HTR-8/SVneo (cell line): ENCODE measurements at places on chromosomes 12 and 14.
A peak's percentile ranks its signal among the peaks of the same experiment; 100 is the strongest.

GRCh38 chr12:53299101-53299453, 418 bp upstream of the MYG1 start:
- DNase-seq: peak; percentile 48

- DNase-seq: no peak
Measured at GRCh38 chr14:90490720-90491050, 93.9 kb downstream of the CALM1 start.

DNA sequence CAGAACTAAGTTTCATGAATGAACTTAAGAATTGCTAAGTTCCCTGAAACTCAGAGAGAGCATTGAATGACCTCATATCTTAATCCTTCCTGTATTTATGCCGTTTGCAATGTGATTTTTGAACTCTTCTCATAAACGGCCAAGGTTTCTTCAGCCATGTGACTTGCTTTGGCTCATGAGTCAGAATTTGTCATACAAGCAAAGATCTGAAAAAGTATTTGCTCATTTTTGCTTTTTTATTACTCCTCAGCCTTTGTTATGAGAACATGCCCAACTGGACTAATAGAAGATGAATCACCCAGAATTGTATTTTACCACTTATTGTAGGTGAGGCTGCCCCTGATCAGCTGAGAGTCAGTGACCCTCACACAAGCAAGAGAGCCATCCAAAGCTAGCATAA, 693.8 kb downstream of the BCL11B start:
- DNase-seq: no peak

DNA sequence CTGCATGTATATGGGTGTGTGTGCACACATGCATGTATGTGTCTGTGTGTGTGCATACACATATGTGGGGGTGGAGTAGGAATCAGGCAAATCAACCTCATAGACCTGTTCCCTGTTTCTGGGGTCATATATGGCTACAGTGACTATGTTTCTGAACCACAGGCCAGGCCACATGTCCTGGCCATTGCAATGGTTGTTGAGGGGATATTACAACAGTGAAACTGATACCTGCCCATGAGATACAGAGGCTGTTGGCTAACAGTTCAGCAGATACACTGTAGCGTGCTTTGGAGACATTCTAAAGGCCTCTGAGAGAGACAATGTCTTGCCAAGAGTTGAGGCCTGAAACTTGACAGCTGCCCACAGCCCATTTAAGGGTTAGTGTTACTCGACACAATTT, 47.3 kb upstream of the FOS start:
- DNase-seq: no peak

DNA sequence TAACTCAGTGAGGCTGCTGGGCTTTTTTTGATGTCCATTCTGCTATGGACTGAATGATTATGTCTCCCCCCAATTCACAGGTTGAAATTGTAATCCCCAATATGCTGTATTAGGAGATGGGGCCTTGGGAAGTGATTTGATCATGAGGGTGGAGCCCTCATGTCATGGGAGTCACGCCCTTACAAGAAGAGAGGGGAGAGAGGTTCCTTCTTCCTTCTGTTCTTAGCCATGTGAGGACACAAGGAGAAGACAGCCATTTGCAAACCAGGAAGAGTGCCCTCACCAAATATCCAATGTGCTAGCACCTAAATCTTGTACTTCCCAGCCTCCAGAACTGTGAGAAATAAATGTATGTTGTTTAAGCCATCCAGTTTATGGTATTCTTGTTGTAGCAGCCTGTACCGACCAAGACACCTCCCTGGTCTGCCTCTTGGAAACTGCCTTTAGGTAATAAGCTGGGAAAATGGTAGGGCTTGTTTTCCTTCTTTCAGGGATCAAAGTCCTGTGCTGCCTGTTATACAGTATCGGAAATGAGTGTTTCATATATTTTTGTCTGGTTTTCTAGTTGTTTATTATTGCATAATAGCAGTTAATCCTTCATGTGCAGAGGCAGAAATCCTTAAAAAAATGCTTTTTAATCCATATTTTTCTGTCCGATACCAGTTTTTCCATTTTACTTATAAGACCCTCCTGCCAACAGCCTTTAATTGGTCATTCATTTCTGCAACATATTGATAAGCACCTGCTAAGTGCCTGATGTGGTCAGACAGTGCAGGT, 16.3 kb downstream of the BORCS5 start:
- DNase-seq: no peak

GRCh38 chr14:24403294-24403998, 4.6 kb downstream of the NYNRIN start:
- no peak for DNase-seq

DNA sequence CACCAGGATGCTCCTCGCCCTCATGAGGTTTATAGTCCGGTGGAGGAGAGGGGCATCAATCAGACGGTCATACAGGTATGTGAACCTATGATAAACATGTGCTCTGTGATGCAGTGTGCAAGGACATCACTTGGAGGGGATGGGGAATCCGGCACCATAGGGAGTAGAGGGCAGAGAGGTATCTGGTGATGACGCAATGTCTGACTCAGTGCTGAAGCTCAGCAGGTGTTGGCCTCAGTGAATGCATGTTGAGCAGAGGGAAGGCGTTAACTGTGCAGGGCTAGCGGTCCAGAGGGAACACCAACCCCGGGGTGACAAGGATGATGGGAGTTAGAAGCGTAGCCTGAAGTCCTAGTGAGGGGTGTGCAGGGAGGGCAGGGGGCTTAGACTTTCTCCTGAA, 200.9 kb downstream of the TMEM132C start:
- no peak for DNase-seq

- DNase-seq: peak; percentile 25
Measured at GRCh38 chr12:132342251-132343227, 13.2 kb upstream of the GALNT9 start.

DNA sequence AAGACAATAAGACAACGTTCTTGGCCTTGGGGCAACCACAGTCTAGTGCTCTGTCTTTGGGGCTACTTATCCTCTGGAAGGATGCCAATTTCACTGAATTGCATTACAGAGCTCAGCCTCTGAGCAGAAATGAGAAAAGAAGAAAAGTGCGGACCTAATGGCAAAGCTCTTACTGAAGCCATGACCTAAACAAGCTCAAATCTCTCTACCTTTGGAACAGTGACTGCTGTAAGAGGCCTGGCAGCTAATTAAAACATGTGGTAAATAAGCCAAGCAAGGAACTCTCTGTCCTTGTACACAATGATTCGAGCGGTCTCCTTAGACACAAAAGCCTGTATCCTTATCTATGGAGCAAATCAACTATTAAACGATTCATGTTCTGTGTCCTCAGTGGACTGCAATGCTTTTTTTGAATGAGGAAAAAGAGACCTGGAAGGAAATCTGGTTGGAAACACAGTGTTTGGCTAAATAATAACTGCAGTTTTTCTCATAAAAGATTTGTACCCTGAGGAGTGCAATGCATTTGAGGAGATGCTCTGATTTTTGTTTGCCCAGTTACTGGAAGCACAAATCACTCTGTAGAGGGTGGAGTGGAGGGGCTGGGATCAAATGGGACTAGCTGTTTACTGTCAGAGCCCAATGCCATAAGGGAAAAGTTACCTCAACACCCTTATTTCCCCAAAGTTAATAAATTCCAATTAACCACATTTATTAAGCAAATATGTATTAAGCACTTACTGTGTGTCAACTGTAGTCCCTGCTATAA, 113.9 kb downstream of the NDUFA12 start:
- no peak for DNase-seq

DNA sequence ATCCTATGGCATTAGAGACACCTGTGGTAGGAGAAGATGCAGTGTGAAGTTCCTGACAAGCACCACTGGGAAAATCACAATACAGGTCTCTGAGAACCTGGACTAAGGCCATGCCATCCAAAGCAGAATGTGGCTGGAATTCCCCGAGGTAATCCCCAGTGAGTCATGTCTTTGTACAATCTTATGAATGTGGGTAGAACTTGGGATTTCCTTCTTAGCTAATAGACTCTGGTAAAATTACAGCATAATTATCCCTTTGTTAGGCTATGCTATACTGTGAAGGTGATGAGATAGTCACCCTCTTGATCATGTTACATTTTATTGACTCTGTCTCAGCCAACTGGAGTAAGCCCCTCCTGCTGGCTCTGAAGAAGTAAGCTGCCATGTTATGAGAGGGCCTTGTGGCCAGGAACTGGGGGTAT, 224.3 kb upstream of the DCN start:
- DNase-seq: peak; percentile 4

- DNase-seq: no peak
Measured at GRCh38 chr14:85333841-85334240, 196.1 kb upstream of the FLRT2 start.

DNA sequence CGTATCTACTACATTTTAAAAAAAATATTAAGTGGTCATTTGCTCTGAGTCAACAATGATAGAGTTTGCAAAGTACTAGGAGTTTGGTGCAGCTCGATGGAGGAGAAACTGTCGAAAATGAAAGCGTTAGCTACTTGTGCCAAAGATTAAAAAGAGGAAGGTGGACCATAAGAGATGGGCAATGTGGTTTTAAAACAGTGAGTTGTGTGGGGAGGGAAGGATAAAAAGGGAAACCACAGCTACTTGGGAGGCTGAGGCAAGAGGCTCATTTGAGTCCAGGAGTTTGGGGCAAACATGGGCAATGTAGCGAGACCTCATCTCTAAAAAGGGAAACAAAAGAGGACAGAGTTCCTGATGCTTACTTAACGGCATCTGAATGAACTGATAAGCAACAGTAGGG, 18.2 kb upstream of the STRAP start:
- no peak for DNase-seq

DNA sequence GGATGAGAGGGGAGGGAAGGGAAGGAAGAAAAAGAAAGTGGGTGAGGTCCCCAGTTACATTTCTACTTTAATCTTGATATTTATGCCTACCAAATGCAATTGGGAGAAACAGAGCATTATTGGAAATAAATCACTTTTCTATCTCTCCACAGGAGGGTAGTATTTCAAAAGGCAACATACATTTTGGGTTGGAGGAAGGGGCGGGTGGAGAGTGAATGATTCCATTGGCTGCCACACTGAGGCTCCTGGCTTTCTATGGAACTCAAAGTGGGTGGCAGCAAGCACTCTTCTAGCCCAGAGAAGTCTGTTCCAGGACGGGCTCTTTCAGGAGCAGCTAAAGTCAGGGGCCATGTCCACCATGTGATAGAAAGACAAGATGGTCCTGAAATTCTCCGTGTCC, 441.3 kb downstream of the DAD1 start:
- DNase-seq: no peak

- no peak for DNase-seq
Measured at GRCh38 chr12:71158361-71158882, 623 bp upstream of the TSPAN8 start.

DNA sequence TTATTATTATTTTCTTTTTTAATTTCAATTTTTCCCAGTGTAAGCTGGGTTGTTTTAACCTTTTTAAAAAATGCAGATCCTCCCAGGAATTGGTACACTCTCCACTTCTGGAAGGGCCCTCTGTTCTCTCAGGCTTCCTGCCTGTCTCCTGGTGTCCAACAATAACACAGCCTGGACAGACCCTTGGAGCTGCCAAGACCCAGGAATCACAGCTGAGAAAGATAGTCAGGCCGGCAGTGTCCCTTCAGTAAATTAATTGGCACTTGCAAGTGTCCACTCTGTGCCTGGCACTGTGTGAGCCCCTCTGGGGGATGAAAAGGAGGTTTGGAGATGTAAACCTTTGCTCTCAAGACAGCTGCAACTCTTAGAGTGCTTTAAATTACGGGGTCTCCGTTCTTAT, 113.3 kb downstream of the SMOC1 start:
- no peak for DNase-seq

GRCh38 chr14:36834293-36834692, 172.6 kb downstream of the PAX9 start:
- no peak for DNase-seq

GRCh38 chr12:68470664-68471328, 138.6 kb upstream of the MDM1 start:
- DNase-seq: no peak

- no peak for DNase-seq
Measured at GRCh38 chr12:49108958-49109404, 1.7 kb downstream of the LMBR1L start.

GRCh38 chr12:12445165-12445881, 88.4 kb downstream of the BORCS5 start:
- DNase-seq: no peak

GRCh38 chr14:60107477-60107876, 15.8 kb downstream of the PCNX4 start:
- no peak for DNase-seq

GRCh38 chr12:114440270-114441038, 34.5 kb upstream of the TBX5 start:
- no peak for DNase-seq

GRCh38 chr12:112836736-112837628, 45.4 kb downstream of the RPH3A start:
- no peak for DNase-seq

DNA sequence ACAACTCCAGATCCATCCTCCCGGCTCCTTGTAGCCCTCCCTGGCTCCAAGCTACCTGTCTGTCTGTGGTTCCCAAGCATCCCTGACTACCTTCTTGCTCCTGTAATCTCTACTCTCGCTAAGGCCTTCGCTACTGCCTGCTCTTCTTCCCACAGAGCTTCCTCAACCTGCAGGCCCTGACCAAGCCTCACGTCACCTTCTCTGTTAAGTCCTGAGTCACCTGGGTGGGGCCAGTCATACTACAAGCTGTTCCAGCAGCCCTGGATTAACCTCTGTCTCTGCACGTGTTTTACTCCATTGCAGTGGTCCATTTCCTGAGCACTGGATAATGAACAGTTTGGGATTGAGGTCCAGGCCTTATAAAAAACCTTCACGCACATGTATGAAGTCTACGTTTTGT, 770.7 kb downstream of the BCL11B start:
- DNase-seq: no peak

- no peak for DNase-seq
Measured at GRCh38 chr14:32512813-32513212, 183.7 kb downstream of the AKAP6 start.

DNA sequence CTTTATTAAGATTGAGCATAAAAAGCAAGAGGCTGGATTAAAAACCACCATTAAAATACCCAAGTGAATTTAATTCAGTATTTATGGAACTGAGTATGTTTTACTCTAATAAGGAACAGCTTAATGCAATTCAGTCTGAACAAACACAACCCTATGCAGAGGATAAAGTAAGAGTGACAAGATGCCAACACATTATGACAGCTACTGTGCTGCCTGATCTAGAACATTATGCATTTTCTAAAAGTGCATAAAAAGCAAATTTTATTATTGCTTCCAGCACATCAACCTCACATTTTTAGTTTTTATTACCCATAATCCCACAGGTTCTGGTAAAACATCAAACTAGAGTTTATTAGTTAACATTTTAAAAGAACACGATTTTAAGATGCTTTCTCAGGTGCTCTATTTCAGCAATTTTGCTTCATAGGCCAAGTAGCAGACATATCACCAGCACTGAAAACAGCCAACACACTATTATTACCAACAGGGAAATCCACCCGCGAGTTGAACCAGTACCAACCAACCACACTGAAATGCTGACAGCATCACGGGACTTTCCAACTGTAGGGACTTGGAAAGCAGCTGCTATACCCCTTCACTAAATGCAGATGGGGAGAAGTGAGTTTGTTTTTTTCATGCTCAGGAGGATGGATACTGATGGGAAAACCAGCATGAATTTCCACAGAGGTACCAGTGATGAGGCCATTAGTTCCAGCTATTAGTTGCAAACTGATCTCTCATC, 372.1 kb downstream of the KCNH5 start:
- no peak for DNase-seq
